Activated naive CD8-positive, alpha-beta T cell treated with anti-CD3 and anti-CD28 coated beads, Interleukin-2, amount 50 U/mL, for 16 hours (primary cell): ENCODE measurements at places on chromosomes 12 and 14.

DNA sequence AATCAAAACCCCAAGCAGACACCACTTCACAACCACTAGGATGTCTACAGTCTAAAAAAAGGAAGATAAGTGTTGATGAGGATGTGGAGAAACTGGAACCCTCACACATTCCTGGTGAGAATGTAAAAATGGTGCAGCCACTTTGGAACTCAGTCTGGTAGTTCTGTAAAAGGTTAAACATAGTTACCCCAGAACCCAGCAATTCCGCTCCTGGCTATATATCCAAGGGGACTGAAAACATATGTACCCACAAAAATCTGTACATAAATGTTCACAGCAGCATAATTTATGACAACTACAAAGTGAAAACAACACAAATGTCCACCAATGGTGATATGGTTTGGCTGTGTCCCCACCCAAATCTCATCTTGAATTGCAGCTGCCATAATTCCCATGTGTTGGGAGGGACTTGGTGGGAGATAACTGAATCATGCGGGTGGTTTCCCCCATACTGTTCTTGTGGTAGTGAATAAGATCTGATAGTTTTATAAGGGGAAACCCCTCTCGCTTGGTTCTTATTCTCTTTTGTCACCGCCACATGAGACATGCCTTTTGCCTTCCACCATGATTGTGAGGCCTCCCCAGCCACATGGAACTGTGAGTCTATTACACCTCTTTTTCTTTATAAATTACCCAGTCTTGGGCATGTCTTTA lies 46.8 kb downstream of the PRKAB1 start:
- no peak for DNase-seq

- DNase-seq = no peak
Observed at GRCh38 chr12:122861587-122861970, 26.3 kb downstream of the HIP1R start.

DNA sequence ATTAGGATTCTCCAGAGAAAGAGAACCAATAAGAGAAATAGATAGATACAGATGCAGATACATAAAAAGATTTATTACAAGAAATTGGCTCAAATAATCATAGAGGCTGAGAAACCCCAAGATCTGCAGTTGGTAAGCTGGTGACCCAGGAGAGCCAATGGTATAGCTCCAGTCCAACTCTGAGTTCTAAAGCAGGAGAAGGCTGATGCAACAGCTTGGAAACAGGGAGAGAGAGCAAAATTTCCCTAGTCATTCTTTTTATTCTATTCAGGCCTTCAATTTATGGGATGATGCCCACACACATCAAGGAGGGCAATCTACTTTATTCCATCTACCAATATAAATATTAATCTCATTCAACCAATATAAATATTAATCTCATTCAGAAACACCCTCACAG lies 218.2 kb downstream of the PRKD1 start:
- DNase-seq = no peak

DNA sequence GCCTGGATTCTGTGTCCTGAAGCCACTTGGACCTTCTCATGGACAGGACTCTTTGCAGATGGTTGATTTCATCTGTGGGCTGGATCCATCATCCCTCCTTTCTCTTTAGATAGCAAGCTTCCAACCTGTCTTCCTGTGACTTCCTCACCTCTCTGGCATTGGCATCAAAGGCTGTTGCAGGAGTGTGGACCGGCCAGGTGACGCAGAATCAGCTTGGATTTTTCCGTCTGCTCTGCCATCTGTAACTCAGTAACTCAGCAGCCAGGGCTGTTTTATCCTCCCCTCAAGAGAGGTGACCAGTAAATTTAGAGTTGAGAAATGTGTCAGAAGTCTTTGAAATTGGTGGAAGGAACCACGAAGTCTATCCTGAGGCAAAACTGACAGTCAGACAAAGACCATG lies 701.7 kb upstream of the TMEM132C start:
- no peak for DNase-seq

DNA sequence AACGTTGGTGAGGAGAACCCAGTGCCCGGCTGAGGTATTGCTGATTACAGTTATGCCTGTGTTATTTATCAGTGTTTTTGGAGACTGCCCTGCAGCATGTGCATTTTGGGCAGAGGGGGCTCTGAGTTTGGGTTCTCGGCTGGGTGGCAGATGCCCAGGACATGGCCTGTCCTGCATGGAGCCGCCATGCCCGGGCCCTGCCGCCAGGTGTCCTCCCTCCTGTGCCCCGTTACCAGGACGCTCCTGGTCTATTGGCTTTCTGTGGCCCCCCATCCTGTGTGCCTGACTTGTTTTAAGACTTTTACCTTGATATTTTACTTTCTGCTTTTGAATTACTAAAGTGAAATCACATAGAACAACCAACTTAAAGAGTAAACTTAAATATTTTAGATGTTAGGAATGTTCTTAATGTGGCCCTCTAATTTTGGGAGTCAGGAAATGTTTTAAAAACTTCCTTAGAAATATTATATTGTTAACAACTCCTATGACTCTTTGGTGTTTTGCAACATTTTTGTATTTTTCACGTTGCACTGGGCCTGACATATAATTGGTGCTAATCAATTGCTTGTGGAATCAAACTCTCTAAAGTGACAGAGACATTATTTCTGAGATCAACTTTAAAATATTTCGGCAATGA lies 51.8 kb downstream of the PRIMA1 start:
- DNase-seq = no peak

- DNase-seq = no peak
Observed at GRCh38 chr14:71103662-71104484, 196.6 kb downstream of the PCNX1 start.

DNA sequence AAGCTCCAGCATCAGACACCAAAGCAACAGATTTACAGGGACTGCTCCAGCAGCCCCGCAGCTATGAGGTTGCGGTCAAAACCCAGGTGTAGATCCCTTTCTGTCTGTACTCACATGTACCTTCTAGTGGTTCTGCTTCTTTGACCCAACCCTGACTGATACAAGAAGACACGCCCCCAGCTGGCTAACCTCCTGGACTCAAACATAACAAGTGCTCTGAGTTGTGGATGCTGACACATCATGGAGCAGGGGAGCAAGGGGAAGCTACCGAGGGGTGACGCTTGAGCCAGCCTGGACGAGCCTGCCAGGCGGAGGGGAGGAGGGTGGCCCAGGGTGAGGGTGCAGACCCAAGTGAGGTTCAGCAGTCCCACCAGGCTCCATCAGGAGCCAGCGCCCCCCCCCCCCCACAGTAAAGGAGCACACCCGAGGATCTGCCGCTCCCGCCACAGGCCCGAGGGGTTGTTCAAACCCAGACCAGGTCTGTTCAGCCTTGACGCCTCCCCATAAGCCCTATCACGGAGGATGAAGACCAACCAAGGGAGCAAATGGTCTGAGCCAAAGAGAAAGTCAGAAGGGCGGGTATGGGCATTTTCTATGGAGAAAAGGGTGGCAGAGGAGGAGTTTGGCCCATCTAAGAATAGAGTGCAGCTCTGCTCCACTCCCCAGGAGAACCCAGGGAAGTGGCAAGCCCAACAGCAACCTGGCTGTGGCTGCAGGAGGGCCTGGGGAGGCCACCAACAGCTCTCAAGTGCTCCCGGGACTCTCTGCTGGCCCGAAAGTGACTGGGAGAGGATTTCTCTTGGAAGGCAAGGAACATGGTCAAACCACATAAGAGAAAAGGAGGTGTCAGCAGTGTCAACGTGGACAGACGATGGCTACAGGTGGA lies 229.4 kb downstream of the BCL11B start:
- DNase-seq = no peak

GRCh38 chr12:54216797-54217661 lies 28.2 kb upstream of the SMUG1 start:
- DNase-seq = no peak

GRCh38 chr12:108995370-108995992 lies 25.4 kb downstream of the SVOP start:
- DNase-seq = no peak

DNA sequence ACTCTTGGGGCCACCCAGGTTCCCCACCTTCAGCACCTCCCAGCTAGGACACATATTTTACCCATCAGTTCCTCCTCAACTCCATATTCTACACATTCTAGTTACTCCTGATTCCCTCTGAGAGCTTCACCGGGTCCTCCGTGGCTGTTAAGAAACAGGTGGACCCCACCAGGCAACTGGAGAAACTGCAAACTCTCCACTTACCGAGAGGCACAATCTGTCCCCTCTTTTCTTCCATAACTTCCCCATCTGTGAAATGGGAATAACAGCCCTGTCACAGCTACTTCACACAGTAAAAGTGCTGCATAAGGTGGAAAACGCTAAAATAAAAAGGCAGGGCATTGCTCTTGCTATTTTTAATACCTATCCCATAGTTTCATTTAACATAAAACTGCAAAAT lies 1.5 kb downstream of the SLC7A8 start:
- DNase-seq = no peak

GRCh38 chr14:43005807-43006206 lies 1399.1 kb downstream of the LRFN5 start:
- DNase-seq = no peak

GRCh38 chr12:88432531-88433490 lies 147.5 kb downstream of the KITLG start:
- DNase-seq = no peak

DNA sequence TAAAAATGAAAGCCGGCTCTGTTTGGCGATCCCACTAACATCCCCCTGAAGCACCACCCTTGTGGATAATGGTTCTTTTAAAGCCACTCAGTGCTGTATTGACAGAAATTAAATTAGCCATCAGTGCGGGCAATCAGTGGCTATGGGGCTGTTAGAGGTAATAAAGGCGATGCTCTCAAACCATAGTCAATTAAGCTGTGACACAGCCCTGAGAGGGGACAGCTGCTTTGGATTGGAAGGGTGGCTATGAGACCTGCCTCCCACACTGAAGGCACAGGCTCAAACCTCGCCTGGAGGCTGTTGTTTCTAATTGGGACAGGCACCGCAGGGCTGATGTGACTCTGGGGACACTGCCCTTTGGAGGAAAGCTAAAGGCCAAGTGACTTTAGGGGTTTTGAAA lies 562.2 kb downstream of the VRK1 start:
- DNase-seq = no peak

GRCh38 chr14:104150136-104151025 lies 12.0 kb downstream of the KIF26A start:
- no peak for DNase-seq

- DNase-seq = no peak
Observed at GRCh38 chr14:55361190-55361589, 50.4 kb downstream of the ATG14 start.

- DNase-seq = no peak
Observed at GRCh38 chr12:39103552-39104165, 198.3 kb upstream of the CPNE8 start.

DNA sequence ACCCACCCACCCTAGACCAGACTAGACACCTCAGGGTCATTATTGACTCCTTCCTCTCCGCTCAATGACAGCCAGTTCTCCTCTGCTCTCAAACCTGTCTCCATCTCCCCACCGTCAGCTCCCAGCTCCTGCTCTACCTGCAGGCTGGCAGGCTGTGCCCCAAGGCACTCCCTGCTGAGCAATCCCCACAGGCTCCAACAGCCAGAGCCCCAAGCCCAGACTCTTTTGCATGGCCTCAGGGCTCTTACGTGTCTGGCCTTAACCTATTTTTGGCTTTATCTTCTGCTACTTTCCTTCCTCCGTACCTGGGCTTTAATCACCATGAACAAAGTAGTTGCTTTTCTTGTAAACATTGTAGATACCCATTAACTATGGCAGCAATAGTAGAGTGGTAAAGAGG lies 162.9 kb upstream of the PRMT8 start:
- no peak for DNase-seq

- no peak for DNase-seq
Observed at GRCh38 chr14:69615121-69615495, 3.7 kb downstream of the SUSD6 start.

DNA sequence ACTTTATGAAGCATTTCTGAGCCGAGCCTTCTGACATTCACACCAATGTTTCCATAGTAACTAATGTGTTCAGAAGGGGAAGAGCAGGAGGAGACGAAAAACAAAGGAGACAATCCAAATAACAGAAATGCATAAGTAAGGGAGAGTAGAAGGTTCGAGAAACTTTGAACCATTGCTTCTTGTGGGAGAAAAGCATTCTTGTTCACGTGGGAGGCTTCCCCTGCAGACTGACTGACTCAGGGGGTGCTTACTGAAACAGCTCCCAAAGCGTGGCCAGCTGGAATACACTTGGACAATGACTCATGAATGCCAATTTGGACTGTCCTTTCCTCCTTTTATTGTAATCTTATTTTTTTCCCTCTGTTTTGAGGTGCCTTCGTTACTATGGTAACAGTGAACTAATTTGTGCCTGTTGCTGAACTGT lies 73.9 kb downstream of the NEDD1 start:
- no peak for DNase-seq

GRCh38 chr14:102652194-102652593 lies 59.7 kb downstream of the RCOR1 start:
- DNase-seq = no peak

- DNase-seq = no peak
Observed at GRCh38 chr12:88993651-88994050, 358.6 kb downstream of the DUSP6 start.

- DNase-seq = no peak
Observed at GRCh38 chr14:85533023-85533860, 3.3 kb downstream of the FLRT2 start.

GRCh38 chr12:59668674-59669073 lies 72.8 kb downstream of the SLC16A7 start:
- DNase-seq = no peak

- no peak for DNase-seq
Observed at GRCh38 chr12:7793211-7793610, 4.0 kb downstream of the NANOG start.

- DNase-seq = no peak
Observed at GRCh38 chr12:59322473-59322872, 273.4 kb upstream of the SLC16A7 start.

DNA sequence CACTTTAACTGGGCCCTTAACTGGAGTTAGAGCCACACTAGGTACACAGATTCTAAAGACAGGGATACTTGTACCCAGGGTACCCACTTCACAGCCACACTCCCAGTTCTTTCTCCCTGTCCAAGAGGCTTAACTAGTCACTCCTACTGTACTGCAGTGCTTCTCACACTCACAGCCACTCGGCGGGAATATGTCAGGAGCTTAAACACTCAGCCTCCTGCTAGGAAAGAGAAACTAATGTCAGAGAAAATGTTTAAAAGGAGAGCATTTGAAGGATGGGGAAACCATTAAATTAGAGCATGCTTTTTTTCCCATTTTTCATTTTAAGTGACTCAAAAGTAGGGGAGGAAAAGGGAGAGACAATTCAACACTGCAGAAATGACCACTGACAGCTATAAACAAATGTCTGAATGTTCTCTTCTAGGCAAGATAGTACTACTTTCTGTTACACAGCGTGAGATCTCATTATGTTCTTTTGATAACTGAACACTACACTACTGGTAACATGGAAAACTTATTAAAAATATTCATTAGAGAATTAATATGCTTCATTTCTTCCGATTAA lies 22.9 kb upstream of the MDM1 start:
- no peak for DNase-seq

- DNase-seq = no peak
Observed at GRCh38 chr12:76790564-76791552, 26.9 kb downstream of the ZDHHC17 start.

GRCh38 chr14:93962701-93963601 lies 13.4 kb downstream of the ASB2 start:
- DNase-seq = no peak
